Mesenchymal stem cell (in vitro differentiated cells and primary cell): ENCODE measurements at places on chromosomes 12 and 14.

DNA sequence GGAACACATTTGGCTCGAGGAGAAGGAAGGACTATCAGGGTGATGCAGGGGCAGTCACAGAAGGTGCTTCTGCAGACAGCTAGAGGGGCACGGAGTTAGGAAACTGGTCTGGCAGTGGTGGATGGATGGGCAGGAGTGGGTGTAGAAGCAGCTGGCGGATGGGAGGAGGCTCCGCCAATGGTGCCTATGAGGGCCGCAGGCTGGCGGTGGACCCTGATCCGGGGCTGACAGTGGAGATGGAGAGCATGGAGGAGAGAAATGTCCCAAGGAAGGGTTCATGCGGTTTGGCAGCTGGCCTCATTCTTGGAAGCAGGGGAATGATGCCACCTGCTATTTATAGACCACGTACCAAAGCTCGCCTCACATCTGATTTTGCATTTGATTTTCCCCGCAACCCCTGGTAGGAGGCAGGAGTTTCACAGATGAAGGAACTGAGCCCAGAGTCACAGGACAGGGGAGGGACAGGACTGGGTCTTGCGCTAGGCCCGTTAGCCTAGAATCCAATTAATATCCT, 237.1 kb downstream of the FOXN3 start:
- no peak for DNase-seq

DNA sequence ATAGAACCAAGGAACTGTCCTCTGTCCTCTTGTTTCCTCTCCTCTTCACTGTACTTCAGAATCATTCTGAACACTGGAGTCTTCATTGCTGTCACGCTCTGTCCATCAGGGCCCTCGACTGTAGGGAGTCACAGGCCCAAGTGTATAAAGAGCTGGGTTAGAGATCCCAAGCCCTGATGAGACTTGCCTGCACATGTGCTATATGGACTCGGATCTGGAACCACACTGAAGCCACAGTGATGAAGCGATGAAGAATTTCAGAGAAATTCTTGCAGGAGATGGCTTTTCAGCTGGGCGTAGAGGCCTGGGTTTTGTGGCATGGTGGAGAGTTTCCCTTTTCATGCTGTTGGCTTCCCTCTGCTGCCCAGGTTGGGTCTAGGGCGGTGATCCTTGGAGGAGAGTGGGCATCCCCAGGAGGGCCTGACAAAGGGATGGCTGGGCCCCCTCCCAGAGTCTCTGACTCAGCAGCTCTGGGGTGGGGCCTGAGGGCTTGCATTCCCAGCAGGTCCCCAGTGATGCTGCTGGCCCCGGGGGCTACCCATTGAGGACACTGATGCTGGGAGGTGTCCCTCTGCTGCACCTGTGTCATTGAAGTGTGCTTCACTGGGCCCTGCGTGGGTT, 39.6 kb upstream of the YY1 start:
- no peak for DNase-seq

GRCh38 chr14:105493921-105494605, 3.0 kb downstream of the TEDC1 start:
- DNase-seq = no peak

DNA sequence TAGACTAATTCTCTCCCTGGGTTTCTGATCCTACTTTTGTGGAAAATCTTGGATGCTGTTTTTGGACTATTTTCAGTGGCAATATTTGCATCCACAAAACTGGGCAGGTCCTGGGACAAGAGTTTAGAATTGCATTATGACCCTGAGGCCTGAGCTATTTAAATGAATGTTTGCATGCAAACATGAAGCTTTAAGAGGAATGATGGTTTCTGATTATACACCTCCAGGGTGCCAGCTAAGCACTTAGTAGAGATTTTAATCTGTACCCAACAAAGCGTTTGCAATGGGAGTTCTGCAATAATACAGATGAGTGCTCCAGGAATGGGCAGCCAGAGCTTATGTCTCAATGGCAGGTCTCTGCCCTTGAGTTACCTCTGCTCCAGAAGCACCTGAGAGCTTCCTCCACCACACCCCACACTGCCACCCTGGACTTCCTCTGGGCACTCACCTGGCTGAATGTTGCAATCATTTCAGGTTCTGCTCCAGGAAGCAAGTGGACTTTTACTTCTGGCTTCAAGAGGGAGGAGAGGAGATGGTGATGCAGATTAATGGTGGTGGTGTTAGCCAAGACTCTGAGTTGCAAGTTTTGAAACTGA, 6.0 kb upstream of the SPTLC2 start:
- no peak for DNase-seq
